NCI-H2171 (cell line): ENCODE measurements at places on chromosomes 7 and 10.

DNA sequence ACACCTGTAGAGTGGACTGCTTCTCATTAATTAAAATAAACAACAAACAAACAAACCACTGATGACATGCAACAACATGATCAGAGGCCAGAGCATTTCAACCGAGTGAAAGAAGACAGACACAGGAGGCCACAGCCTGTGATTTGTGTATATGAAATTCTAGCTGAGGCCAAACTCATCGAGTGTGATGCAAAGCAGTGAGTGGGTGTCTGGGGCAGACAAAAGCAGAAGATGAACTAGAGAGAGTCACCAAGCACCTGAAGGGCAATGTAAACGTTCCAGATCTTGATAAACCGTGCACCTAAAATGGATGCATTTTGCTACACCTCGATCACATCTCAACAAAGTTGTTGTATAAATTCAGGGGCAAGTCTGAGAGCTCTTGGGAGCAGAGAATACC lies 108.4 kb downstream of the KLF6 start:
- no peak for DNase-seq

- DNase-seq, result no peak
Observed at GRCh38 chr10:43689007-43689491, 40.4 kb upstream of the ZNF32 start.

GRCh38 chr7:154858836-154859537 lies 143.9 kb downstream of the PAXIP1 start:
- no peak for DNase-seq

DNA sequence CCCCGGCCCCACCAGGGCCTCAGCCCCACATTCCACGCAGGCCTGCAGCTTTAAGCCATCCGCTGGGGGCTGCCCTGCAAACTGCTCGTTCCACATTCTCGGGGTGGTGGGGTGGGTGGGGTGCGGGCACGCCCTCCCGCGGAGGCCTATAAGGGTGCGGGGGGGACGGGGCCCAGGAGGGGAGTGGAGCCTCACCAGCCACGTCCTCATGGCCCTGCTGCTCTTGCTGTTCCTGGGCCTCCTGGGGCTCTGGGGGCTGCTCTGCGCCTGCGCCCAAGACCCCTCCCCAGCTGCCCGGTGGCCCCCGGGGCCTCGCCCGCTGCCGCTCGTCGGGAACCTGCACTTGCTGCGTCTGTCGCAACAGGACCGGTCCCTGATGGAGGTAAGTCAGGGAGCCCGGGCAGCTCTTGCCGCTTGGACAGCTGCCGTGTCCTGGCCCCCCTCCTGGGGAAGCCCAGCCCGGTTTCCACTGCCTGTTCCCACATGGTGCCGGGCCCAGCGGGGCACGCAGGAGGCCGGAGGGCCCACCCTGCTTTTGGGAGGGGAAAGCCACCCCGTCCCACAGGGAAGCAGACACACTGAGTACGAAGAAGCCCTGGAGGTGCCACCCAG lies at the start of gene CYP2W1:
Gene CYP2W1, plus strand, starts transcription at position 178 of the 612 bp plus-strand sequence. Its CDS starts 31 bp downstream, at position 209.
- DNase-seq, result peak; percentile 63

DNA sequence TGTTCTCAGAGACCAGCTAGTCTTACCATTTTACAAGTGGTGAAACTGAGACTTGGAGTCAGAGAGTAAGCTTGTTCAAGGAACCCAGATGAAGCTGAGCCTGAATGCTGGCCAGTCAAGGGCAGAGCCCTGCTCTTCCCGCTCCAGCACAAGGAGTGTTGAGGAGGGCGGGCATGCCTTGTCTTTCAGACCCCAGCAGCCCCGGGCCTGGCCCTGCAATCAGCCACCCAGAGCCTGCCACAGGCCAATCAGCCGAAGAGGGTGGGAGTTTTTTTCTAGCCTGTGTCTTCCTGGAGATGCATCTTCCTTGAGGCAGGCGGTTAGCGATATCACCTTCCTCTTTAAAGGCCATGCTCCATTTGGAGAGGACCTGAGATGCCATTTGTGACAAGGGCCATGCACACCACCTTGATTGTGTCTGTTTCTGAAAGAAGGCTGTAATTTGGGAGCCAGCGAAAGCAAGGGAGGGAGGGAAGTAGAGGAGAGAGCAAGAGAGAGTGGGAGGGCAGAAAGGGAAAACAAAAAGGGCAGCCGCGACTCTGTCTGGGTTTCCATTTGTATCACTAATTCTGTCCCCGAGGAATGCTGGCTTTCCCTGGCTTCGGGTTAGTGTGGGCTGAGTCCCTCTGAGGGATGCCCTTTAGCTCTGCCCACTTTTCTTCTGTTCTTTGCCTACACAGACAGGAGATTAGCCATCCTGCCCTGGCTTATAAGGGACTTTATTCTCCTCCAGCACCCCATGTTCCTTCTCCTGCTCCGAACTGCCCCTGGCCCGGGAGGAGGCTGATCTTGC lies 8.0 kb downstream of the CDH23 start:
- no peak for DNase-seq

DNA sequence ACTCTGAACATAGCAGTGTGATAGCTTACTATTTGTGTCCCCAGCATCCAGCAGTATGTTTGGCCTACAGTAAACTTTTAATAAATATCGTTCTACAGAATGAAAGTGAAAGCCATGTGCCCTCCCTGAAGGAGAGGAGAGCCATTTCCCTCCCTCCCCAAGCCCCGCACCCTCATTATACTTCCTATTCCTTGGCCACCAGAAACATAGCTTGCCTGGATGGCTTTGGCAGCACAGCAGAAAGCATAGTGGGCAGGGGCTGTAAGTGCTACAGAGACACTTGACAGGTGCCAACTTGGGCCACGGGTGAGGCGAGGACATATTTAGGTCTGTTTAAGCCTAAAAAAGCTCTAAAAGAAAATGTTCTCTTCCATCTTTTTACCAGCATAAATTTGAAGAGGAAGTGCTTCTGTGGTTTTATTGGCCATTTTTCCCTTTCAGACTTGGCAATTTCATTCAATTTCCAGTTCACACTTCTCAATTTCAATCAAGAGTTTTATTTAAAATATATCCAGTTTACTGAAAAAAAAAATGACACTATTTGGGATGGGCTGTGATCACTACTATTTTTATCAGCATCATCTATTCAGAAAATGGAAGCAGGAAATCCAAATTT lies 12.7 kb downstream of the HHEX start:
- DNase-seq, result no peak

- no peak for DNase-seq
Observed at GRCh38 chr7:130904792-130905191, 170.8 kb upstream of the KLF14 start.

GRCh38 chr10:8416192-8416701 lies 361.8 kb downstream of the GATA3 start:
- DNase-seq, result no peak

DNA sequence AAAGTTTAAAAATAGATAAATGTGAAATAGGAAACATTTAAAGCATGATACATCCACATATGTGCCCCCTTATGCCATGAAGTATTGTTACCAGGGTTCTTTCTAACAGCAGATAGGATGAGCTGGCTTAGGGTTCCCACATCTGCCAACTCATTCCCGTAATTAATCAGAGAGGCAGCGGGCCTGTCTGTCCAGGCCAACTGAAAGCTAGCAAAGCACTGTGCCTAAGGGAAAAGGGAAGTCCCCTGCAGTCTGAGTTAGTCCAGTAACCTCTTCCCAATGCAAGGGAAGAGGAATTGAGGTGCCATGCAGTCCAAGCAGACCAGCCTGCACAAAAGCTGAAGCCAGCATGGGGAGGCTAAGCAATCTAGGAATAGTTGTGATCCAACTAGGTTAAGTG lies 18.3 kb upstream of the ZC3HAV1L start:
- no peak for DNase-seq

DNA sequence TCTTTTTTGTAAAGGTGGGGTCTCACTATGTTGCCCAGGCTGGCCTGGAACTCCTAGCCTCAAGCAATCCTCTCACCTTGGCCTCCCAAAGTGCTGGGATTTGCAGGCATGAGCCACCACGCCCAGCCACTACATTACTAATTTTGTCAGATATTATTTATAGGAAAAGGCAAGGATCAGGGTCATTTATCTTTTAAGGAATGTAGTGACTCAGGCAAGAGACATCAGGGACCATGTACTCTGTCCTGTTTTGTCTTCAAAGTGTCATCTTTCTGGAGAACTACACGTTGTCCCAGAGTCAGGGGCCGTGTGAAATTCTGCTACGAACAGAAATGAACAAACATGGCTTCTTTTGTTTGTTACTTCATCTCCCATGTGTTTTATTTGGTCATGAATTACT lies 105.3 kb downstream of the NPTX2 start:
- DNase-seq, result no peak

DNA sequence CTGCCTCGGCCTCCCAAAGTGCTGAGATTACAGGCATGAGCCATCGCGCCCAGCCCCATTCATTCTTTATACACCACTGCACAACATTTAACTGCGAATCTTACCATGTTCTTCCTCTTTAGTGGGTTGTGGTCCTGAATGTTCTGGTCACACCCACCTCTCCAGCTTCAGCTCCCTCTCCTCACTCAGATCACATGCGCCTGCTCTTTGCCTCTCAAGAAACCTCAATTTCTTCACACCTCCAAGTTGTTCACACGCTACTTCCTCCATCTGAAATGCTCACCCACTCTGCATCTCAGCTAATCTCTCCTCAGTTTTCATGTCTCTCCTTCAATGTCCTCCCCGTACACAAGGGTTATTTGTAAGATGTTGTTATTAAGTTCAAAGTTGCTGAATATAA lies 2.4 kb upstream of the PRR15 start:
- DNase-seq, result no peak

DNA sequence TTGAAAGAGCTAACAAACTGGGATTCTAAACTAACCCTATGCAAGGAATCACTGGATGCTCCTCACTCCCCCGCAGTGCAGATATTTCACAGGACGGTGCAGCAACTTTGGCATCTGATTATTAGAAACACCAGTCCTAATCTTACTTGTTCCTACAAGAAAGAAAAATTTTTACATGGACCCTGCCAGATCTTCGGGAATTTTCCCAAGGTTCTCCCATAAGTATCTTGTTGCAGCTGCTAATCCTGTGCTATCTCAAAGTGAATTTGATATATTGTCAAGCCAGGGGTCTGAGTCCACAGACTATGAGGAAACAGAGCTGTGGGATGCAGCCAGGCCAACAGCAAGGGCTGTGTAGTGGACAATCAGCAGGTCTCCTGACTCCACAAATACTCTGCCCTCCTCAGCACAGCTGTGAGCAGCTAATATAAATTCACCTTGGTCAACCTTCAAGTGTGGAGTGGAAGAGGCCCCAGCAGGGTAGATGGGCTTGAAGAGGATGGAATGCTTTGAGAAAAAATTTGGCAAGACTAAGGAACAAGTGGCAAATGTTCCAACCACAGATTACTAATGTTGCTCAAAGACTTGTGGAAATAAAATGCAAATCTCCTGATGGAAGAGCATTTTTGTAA lies 25.6 kb downstream of the VSTM4 start:
- DNase-seq, result no peak

- DNase-seq, result no peak
Observed at GRCh38 chr7:128021366-128021765, 9.9 kb downstream of the LRRC4 start.

DNA sequence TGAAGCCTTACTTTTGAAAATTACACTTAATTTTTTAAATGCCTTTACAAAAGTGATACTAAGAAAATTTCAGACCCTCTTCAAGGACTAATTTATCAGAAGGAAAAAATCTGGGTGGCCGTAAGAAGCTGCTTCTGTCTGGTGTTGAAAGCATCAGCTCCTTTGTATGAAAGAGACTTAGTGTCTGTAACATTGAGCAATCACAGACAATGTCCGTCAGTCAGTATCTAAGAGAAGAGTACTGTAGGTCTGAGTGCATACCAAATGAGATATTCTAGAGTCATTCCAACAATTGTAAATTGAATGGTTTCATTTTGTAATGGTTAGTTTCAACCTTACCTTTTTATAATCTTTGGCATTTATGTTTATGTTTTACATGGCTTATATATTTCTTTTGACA lies 11.1 kb upstream of the MDFIC start:
- DNase-seq, result no peak

DNA sequence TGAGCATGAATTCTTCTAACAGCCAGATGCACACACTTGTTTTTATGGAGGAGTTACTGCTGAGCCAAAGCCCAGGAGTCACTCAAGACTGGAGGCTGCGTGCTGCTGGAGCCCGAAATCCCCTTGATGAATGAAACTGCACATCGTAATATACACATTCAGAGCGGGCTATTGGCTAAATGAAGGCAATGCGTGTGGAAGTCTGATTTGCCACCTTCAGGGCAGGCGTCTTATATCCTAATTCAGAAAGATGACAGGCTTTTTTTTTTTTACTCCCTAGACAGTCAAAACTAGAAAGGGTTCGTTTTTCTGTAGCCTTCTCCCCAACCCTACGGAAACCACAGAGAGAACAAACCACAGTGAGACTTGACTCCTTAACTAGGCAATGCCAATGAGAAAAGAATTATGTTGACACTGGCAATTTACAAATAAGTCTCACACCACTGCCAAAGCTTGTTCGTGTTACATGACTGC lies 227.2 kb upstream of the KLF14 start:
- no peak for DNase-seq
